ENCODE measurements at places on chromosomes 6 and 20.

DNA sequence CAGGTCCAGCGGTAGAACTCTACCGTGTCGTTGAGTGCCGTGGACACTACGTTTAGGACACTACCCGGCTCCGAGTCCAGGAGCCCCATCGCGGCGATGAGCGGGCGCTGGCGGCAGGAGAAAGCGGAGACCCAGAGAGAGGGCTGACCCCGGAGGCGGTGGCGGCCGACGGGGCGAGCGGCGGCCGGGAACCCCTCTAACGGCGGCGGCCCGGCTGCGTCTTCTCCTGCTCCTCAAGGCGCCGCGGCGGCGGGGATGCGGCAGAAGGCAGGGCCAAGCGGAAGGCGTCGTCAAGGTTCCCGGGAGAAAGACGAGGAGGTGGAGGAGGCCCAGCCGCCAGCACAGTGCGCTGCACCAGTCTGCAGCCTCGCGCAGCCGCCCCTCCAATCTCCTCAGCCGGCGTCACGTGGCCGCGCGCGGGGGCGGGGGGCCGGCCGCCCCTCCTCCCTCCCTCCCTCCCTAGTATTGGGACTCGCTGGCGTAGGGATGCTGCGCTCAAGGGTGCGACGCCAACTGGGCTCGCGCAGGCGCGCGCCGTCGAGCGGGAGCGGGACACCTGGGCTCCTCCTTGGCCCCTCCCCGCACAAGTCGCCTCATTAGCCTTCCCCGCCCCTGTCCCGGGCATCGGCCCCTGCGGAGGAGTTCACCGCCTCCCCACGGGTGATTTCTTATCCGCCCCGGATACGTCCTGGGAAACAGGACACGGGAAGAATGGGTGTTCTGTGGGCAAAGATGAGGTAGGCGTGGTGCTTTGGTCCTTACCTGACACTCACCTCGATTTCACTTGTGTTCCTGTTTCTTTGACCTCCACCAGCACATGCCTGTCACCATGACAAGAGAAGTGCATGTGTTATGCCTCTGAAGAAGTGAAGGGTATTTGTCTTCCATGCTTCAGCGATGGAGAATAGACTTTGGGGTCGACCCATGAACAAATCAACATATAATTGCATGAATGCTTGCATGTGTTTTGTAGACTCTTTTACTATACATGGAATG lies at the start of gene ELOVL4:
Gene ELOVL4 (minus strand): TSS at position 363 of the 996 bp plus-strand sequence. CDS start 274 bp downstream, at position 89.
- peak; percentile 76 for DNase-seq

GRCh38 chr6:44489910-44490604 lies 102.6 kb downstream of the CDC5L start:
- DNase-seq: no peak

DNA sequence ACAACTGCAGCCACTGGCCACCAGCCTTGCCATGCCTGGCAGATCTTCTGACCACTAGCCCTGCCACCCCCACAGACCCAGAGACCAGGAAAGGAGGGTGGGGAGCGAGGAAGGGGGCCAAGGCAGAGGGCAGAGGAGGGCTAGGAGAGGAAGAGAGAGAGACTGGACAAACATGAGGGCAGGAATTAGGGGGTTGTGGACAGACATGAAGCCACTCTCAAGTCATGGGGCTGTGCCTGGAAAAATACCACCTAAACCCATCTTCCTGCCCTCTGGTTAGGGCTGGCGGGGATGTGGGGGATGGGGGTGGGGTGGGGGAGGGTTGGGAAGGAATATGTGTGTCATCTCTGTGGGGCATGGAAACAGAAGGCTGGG lies 1.4 kb upstream of the SLC29A1 start:
- no peak for DNase-seq

- no peak for DNase-seq
Observed at GRCh38 chr6:121748376-121748775, 312.9 kb downstream of the GJA1 start.

DNA sequence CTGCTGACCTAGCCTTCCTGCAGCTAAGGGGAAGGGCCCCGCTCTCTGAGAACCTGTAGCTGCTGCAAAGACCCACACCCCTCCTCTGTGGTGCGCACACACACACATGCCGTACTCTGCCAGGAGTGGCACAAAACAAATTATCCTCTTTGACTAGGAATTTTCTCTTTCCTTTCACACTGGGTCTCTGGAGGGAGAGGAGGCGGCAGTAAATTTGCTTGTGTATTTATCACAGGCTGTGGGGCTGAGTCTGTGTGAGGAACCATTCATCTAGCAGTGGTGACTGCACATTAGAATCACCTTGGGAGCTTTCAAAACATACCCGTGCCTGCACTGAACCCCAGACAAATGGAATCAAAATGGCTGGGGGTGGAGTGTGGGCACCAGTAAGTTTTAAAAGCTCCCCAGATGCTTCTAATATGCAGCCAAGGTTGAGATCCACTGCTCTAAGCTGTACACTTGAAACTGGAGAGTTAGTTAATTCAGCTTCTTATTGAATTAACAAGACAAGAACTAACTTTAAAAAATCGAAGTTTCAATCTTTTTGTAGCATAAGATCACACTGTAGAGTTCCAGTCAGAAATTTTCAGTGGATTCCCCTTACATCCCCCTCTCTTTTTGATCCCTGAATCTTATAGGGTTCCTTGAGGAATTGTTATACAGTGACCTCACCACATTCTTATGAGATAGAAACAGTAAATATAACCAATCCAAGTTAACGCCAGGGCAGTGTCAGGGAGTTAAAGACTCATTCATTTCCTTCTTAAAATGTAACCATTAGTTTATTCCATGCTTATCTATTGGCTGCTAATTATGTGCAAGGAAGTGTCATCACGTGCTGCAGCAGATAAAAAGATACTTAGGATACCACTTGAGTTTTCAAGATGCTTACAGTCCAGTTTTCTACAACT lies 29.8 kb upstream of the GMDS start:
- DNase-seq: no peak

DNA sequence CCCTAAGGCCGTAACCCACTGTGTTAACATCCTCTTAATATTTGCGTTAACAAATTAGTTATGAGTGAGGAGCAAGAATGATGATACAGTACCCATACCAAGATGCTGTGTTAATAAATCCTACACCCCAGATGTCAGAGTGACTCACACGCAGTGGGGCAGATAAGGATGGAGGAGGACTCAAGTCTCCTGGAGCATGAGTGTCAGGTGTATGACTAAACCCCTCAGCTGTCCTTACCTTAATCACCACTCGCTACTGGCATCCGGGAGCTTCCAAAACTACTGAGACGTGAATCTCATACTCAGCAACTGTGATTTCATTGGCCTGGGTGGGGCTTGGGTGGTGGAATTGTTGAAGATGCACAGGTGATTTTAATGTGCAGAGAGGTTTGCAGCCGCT lies 131.3 kb upstream of the MTHFD1L start:
- no peak for DNase-seq

GRCh38 chr20:22585786-22586493 lies 1.6 kb upstream of the FOXA2 start:
- no peak for DNase-seq

GRCh38 chr6:49499623-49500022 lies at the start of gene GLYATL3:
Gene GLYATL3, plus strand, starts transcription at chr6:49499923. Its CDS starts 12,068 bp downstream, at chr6:49511991.
- DNase-seq: no peak

- no peak for DNase-seq
Observed at GRCh38 chr6:144190593-144190992, 40.3 kb downstream of the STX11 start.

DNA sequence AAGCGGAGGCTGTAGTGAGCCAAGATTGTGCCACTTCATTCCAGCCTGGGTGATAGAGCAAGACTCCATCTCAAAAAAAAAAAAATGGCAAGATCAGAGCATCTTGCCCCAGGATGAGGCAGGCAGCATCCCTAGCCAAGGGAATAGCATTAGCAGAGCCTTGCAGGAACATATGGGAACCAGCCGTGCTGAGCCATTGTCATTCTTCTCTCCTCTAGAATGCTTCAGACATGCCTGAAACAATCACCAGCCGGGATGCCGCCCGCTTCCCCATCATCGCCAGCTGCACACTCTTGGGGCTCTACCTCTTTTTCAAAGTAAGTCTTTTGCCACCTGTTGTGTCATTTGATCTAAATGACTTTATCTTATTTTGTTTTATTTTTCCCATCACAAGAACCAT lies 13.0 kb downstream of the HM13 start:
- no peak for DNase-seq

GRCh38 chr6:67897998-67898607 lies 737.0 kb upstream of the ADGRB3 start:
- no peak for DNase-seq

- no peak for DNase-seq
Observed at GRCh38 chr6:72677740-72678139, 55.9 kb downstream of the KCNQ5 start.

- no peak for DNase-seq
Observed at GRCh38 chr20:30963591-30963990, 293.9 kb upstream of the DEFB115 start.

DNA sequence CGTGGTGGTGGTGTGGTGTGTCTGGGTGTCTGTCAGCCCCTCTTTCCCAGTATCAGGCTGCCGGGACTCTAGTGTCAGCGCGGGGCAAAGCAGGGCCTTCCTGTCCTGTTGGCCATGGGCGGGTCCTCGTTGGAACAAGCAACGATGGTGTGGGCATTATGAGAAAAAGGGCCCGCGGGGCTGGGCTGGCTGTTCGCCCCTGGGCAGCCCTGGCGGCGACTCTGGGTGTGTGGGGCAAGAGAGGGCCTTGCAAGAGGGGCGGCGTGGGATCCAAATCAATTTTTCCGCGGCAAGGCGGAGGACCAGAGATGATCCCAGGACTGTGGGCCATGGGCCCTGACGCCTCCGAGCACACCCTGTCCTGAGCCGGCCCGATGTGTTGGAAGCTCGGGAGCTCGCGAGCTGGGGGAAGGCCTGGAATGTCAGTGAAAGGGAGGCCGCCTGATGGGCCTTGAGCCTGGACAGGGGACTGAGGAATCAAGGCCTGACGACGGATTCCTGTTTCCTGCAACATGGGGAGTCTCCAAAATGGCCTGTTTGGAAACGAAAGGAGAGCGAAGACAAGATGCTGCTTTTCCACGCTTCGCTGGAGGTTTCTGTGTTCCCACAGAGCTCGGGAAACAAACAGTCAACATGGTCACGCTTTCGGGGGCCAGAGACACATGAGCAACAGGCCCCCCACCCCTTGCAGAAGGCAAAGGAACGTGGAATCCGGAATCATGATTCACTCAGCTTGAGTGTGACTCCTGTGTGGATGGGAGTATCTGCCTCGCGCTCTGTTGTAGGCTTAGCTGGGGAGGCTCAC lies 364.7 kb upstream of the DEFB115 start:
- no peak for DNase-seq

DNA sequence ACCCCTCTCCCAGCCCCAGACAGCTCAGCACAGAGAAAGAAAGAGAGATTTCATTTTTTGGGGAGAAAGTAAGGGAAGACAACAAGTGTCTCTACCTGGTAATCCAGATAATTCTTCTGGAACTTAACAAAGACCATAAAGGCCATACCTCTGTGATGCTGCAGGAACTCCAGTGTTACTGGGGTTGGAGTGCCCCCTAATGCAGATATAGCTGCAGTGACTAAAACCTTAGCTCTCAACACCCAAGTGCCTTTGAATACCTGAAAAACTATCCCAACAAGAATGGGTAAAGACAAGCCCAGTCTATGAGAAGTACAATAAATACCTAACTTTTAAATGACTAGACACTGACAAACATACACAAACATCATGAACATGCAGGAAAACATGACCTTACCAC lies 365.3 kb upstream of the PTCHD4 start:
- no peak for DNase-seq

DNA sequence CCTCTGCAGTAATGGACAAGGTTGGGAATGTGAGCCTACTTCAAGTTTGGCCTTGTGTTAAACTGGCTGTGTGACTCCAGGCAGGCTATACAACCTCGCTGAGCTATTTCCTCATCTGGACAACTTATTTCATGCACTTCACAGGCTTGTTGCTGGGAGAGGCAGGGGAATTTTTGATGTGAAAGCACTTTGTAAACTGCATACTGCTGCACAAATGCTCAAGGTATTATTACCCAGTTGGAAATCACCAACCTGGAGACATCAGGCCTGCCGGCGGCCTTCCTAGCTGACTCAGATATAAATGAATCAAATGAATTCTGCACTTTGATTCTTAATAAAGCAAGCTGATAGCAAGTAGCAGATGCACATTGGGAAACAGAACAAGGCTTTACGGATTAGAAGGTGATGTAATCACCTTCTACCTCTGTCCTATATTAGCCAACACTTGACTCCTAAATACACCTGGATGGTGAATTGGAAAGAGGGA lies 10.1 kb downstream of the JARID2 start:
- DNase-seq: no peak

- DNase-seq: no peak
Observed at GRCh38 chr6:107809966-107810365, 14.1 kb downstream of the SCML4 start.

DNA sequence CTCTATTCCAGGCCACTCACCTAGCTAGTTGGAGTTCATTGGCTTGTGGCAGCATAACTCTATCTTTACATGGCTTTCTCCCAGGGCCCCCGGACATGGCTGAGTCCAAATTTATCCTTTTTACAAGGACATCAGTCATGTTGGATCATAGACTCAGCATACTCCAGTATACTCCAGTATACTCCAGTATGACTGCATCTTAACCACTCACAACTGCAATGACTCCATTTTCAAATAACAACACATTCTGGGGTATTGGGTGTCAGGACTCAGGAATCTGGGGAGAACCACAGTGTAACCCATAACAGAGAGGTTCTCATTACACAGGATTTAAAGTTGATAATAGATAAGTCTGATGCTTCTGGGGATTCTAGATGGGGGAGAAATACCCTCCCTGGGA lies 53.8 kb upstream of the TSHZ2 start:
- DNase-seq: no peak

DNA sequence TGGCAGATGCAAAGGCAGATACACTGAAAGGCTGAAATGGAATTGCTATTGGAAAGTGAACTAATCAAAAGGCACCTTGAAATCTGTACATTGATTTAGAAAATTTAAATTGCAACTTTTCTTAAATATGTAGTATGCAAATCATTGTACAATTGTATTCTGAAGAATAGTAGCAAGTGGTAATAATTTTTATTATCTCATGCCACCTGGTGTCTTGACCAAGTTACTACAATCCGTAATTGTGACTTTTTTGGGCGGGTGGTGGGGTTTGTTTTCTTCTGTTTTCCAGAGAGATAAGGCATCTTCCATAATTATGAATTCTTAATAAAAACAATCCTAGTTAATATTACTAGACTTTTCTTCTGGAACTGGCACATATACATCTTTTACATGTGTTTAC lies 12.5 kb upstream of the BCKDHB start:
- peak; percentile 56 for DNase-seq

GRCh38 chr6:159980474-159980873 lies 11.6 kb downstream of the IGF2R start:
- DNase-seq: no peak

- DNase-seq: no peak
Observed at GRCh38 chr6:85275338-85275985, 174.4 kb upstream of the NT5E start.

Measured in CD4-positive, alpha-beta T cell treated with Interleukin-10 for 1 hour (primary cell).